ENCODE measurements at places on chromosomes 4 and X.

DNA sequence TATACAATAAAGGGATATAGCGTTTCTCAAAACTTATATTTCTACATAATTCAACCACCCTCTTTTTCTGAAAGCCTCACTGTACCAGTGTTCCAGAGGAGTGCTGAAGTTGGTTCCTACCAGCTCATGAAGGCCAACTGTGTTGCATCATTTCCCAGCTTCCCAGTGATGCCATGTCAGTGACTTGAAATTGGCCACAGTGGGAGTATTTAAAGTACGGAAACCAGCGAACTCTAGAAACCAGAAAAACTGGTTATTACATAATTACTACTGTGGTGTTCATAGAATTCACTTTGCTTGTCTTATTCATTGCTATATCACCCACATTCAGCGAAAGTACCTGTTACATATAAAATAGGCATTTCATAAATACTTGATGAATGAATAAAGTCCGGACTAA, 135.4 kb downstream of the GC start:
- H3K27ac ChIP-seq: no peak overlapping the region
- no peak for DNase-seq
- no peaks in the 10 kb centered on the region for H3K4me1 ChIP-seq
- H3K36me3 ChIP-seq: no peaks in the 10 kb centered on the region

- DNase-seq: peak; percentile 48
- H3K27ac ChIP-seq: no peak overlapping the region
- H3K27me3 ChIP-seq: no peaks in the 10 kb centered on the region
- H3K36me3 ChIP-seq: no peaks in the 10 kb centered on the region
- H3K4me3 ChIP-seq: no peak overlapping the region
Measured at GRCh38 chr4:150251752-150252190, 173.5 kb downstream of the DCLK2 start.

DNA sequence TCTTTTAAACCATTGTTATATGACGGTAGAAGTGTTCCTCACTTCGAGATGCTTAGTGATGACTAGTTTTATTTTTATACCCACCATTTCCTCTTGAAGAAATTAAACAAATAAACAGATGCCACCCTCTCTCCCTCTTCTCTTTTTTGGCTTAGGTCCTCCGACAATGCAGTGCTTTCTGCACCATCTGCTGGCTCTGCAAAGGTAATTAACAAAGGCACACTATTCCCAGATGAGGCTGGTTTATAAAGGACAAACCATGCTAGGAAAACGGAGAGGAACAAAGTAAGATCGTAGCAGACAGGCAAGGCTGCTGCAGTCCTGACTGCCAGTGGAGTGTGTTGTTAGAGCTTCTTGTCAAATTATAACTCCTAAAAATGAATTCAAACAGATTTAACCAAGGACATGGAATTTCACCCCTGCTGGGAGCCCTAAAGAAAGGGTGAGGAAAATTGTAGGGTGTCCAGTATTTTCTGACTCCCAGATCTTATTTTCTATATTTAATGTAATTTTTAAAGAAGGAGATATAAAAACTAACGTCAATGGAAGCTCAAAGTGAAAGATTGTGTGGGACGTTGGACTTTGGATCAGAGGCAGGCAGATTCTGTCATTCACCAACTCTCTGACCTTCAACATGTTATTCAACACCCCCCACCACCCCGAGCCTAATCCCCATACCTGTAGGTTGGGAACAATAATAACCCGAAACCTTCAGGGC, 142.1 kb downstream of the CPEB2 start:
- H3K36me3 ChIP-seq: no peaks in the 10 kb centered on the region
- H3K27me3 ChIP-seq: no peaks in the 10 kb centered on the region
- H3K27ac ChIP-seq: no peak overlapping the region

GRCh38 chr4:78293821-78294301, 236.7 kb downstream of the FRAS1 start:
- no peaks in the 10 kb centered on the region for H3K4me1 ChIP-seq
- H3K27me3 ChIP-seq: no peaks in the 10 kb centered on the region
- H3K36me3 ChIP-seq: no peaks in the 10 kb centered on the region
- peak; percentile 83 for DNase-seq
- H3K27ac ChIP-seq: no peak overlapping the region

DNA sequence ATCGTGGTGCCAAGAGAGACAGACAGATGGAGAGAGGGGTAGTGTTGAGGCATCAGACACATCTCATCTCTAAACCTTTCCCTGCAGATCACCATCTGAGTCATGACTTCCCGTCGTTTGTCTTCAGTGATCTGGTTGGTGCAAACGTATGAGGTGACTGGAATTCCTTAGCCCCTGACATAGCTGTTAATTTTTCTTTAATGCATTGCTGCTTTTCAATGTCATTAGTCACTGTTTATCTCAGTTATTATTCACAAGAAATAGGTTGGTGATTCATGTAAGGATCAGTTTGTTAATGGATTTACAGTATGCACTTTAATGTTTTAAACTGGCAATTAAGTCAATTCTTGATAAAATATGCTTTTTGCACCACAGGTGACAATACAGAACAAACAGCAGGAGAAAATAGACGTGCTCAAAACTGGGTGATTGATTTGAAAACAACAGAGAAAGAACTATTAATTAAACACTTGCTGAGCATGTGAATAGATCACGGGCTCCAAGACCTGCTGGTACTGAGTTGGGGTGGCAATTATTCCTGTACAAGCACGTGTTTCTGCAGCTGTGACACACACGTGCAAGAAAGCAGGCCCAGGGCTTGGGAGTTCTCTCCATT, 1.3 kb upstream of the TMEM154 start:
- H3K27me3 ChIP-seq: peaks cover 49% of the 10 kb centered on the region
- no peak overlapping the region for H3K27ac ChIP-seq
- peaks cover 23% of the 10 kb centered on the region for H3K4me1 ChIP-seq

- no peak overlapping the region for H3K4me3 ChIP-seq
- no peaks in the 10 kb centered on the region for H3K4me1 ChIP-seq
- no peak for DNase-seq
- no peaks in the 10 kb centered on the region for H3K36me3 ChIP-seq
- H3K27me3 ChIP-seq: peaks cover 17% of the 10 kb centered on the region
Measured at GRCh38 chr4:185532293-185532692, 3.0 kb downstream of the PDLIM3 start.

DNA sequence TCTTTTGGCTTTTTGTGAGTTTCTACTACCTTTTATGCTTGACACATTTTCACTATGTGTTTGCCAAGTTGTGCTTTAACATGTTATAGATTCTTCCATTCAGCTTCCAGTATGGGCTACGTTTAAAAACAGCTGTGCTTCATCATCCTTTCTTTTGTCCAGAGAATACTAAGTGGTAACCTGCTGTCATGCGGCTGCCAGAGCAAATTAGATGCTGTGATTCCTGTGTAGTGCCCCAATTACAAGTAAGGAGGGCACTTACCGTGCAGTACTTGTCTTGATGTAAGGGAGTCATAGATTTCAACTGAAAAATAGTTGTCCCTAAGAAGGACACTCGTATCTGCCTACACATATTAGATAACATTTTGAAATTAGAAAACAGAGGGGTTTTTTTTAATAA, 531.8 kb upstream of the GALNTL6 start:
- DNase-seq: no peak
- H3K27ac ChIP-seq: no peak overlapping the region
- no peaks in the 10 kb centered on the region for H3K4me1 ChIP-seq
- H3K27me3 ChIP-seq: no peaks in the 10 kb centered on the region
- no peak overlapping the region for H3K4me3 ChIP-seq
- H3K36me3 ChIP-seq: no peaks in the 10 kb centered on the region

DNA sequence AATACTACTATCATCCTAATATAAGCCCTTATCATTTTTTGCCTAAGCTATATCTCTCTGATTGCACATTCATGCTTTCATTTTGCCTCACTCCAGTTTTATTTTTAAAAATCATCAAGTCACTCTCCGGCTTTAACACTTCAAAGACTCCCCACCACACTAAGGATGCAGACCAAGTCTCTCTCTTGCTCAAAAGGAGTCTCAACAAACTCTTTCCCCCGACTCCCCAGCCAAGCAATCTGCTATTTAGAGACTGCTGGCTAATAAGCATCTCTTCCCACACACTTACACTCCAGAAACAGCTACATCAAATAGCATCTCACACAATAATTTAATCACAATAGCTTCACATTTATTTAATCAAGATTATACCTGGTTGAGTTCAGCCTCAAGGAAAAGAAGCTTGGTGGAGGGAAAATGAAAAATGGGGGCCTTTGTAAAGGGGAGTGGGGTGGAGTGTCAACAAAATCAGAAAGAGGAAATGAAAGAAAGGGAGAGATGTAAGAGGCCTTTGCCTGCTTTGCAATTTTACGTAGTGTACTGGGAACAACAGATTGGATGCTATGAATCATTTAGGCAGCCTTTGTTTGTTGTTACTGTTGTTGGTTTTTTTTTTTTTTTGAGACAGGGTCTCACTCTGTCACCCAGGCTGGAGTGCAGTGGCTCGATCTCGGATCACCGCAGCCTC, 104.1 kb upstream of the MCF2 start:
- H3K27me3 ChIP-seq: no peaks in the 10 kb centered on the region
- no peaks in the 10 kb centered on the region for H3K36me3 ChIP-seq
- peaks cover 15% of the 10 kb centered on the region for H3K4me1 ChIP-seq
- no peak for DNase-seq

DNA sequence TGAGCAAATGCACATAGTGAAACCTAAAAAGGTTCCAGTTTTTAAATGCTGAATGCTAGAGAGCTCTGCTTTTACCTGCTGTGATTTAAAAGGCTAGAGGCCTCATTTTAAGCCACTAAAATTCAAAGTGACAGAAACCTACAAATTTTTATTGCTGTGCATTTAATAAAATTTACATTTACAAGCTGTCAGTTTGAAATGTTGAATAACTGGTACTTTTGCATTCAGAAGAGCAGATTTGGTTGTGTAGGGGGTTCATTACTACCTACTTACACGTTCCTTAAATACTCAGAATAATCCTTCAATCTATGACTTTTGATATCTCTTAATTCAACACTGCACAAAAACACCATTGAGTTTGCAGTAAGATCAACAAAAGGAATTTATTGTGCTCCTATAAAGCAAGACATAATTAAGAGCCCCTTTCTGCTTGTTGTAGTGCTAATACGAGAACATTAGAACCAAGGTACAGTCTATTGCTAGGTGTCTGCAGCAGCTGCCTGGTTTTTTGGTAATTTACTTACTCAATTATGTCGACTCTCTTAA, 27.9 kb downstream of the NKX3-2 start:
- peaks cover 56% of the 10 kb centered on the region for H3K27me3 ChIP-seq
- H3K4me3 ChIP-seq: no peak overlapping the region
- no peak for DNase-seq
- no peaks in the 10 kb centered on the region for H3K4me1 ChIP-seq
- no peak overlapping the region for H3K27ac ChIP-seq
- no peaks in the 10 kb centered on the region for H3K36me3 ChIP-seq

DNA sequence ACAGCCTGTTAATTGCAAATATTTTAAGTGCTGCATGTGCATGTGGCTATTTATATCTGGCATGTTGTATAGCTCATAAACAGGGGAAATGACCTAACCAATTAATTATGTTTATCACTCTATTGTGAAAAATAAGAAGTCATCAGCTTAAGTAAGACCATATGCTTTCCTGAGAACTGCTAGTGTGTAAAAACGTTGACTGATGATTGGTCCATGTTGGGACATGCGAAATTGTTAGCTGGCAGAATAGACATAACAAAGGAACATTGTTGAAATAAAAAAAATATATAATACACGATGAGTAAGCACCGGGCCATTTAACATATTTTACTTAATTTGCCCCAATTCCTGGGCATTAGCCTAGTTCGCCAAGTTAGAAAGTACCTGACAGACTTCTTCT, 207.5 kb downstream of the ANK2 start:
- no peak overlapping the region for H3K4me3 ChIP-seq
- no peak overlapping the region for H3K27ac ChIP-seq
- H3K36me3 ChIP-seq: peaks cover 7% of the 10 kb centered on the region

- H3K4me3 ChIP-seq: no peak overlapping the region
- H3K36me3 ChIP-seq: no peaks in the 10 kb centered on the region
- peaks cover 19% of the 10 kb centered on the region for H3K4me1 ChIP-seq
- no peak overlapping the region for H3K27ac ChIP-seq
- no peaks in the 10 kb centered on the region for H3K27me3 ChIP-seq
Measured at GRCh38 chr4:26936284-26937065, 75.8 kb downstream of the STIM2 start.

DNA sequence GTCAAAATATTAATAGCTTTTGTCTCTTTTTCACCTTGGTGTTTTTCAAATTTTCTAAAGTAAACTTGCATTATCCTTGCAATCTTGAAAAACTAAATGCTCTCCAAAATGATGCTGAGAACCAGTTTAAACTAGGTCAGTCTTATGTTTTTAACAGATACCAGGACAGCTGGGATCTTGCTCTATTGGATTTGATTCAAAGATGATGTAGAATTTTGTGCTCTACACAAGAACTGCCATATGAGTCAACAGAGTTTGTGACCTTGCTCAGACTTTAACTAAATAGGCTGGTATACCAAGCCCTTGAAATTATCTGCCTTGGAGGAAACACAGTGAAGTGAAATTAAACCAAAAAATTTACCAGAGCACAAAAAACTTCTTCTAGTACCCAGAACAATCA, 991.1 kb downstream of the STPG2 start:
- H3K36me3 ChIP-seq: no peaks in the 10 kb centered on the region
- no peaks in the 10 kb centered on the region for H3K4me1 ChIP-seq
- no peak overlapping the region for H3K4me3 ChIP-seq
- H3K27ac ChIP-seq: no peak overlapping the region
- H3K27me3 ChIP-seq: no peaks in the 10 kb centered on the region
- DNase-seq: no peak

DNA sequence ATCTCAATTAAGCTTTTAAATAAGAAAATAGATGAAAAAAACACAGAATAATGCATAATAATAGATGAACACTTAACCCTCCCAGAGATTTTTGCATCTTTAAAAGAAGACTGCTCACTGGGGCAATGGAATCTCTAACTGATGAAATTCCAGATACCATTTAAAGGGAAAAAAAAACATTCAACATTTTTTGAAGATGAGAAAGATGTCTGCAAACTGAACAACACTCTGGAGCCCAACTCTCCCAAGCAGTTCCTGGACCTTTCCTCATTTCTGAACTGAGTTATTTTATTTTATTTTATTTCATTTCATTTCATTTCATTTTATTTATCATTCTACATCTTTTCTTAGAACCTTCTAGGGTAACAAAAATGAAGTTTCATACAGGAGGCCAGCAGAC, 90.7 kb downstream of the CORIN start:
- H3K27me3 ChIP-seq: no peaks in the 10 kb centered on the region
- no peak overlapping the region for H3K4me3 ChIP-seq
- no peak for DNase-seq
- peaks cover 73% of the 10 kb centered on the region for H3K4me1 ChIP-seq
- peak overlapping the region; percentile 96 for H3K27ac ChIP-seq

- no peak overlapping the region for H3K4me3 ChIP-seq
- no peaks in the 10 kb centered on the region for H3K27me3 ChIP-seq
- H3K4me1 ChIP-seq: no peaks in the 10 kb centered on the region
- H3K36me3 ChIP-seq: no peaks in the 10 kb centered on the region
Measured at GRCh38 chr4:4783847-4784246, 75.6 kb upstream of the MSX1 start.

GRCh38 chr4:182577411-182577810, 334.2 kb downstream of the TENM3 start:
- H3K27ac ChIP-seq: no peak overlapping the region
- no peak for DNase-seq
- no peaks in the 10 kb centered on the region for H3K27me3 ChIP-seq
- H3K36me3 ChIP-seq: no peaks in the 10 kb centered on the region

GRCh38 chr4:8779490-8779932, 92.1 kb downstream of the HMX1 start:
- no peak for DNase-seq
- no peaks in the 10 kb centered on the region for H3K4me1 ChIP-seq
- no peak overlapping the region for H3K4me3 ChIP-seq
- H3K27ac ChIP-seq: no peak overlapping the region
- no peaks in the 10 kb centered on the region for H3K36me3 ChIP-seq

Measured in cardiac muscle cell (in vitro differentiated cells and primary cell).